Type B pancreatic cell (in vitro differentiated cells): ENCODE measurements at places on chromosomes 11 and 22.

DNA sequence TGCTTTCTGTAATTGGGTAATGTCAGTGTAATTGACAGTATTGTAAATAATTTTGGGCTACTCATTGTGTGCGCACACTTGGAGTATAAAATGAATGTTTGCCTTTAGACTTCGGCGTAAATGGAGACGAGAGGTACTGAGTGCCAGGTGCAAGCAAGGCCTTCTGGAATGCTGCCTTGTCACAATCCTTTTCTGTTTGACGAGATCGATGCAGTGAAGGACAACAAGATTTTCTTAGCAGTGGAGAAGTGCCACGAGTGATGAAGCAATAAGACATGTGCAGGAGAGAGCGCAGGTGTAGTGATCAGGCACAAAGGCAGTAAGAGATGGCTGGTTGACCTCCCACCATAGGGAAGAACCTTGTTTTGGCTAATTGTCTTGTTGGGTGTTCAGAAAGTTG is 67.5 kb downstream of the DDX10 start:
- peaks cover 25% of the 10 kb centered on the region for H3K4me1 ChIP-seq
- peak overlapping the region; percentile 20 for H3K4me3 ChIP-seq
- DNase-seq, result no peak
- H3K36me3 ChIP-seq, result peaks cover 21% of the 10 kb centered on the region
- H3K27ac ChIP-seq, result peak overlapping the region; percentile 21

DNA sequence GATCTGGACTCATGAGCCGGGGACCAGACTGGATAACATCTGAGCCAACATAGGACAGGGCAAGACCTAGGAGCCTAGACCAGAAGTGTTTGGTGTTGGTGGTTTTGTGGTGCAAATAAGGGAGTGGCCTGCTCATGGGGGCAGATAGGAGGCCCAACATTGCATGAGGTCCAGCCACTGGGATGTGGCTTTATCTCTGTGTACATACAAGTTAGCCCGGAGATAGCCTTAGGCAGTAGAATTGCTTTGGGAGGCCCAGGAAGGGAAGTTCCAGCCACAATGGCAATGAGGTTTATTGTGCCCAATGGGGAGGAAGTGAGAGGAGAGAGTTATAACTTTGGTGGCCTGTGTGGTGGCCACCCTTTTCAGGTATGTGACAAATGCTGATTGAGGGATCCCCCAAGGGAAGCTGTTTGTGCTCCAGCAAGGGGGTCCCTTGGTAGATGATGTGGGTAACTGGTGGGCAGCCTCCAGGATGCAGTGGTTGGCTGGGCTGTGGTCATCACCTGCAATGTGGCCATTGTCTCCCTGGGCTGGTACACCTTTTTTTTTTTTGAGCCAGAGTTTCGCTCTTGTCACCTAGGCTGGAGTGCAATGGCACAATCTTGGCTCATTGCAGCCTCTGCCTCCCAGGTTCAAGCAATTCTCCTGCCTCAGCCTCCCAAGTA is 6.4 kb downstream of the LMO2 start:
- no peaks in the 10 kb centered on the region for H3K4me1 ChIP-seq
- no peak for DNase-seq
- H3K4me3 ChIP-seq, result no peak overlapping the region

DNA sequence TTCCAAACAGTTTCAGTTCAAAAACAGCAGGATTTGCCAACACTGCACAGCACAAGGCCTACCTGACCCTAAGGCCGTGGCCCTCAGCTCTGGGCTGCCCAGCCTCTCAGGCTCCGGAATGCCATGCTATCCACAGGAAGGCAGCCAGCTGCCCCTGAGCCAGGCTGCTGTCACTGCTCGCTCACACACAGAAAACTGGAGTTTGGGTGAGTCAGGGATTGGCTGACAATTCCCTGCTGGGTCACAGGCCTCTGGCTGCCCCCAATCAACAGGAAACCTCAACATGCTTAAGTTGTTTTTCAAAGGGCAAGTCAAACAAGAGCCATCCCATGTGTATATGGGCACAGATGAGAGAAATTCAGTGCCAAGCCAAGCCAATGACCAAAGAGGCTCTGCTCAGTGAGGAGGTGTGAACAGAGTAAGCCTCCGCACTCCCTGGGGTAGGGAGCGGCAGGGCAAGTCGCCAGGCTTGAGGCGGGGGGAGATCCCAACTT is 50.2 kb downstream of the RPL27A start:
- H3K27me3 ChIP-seq, result no peaks in the 10 kb centered on the region
- H3K4me1 ChIP-seq, result peaks cover 17% of the 10 kb centered on the region
- H3K27ac ChIP-seq, result no peak overlapping the region
- no peak for DNase-seq
- H3K36me3 ChIP-seq, result peaks cover 5% of the 10 kb centered on the region

DNA sequence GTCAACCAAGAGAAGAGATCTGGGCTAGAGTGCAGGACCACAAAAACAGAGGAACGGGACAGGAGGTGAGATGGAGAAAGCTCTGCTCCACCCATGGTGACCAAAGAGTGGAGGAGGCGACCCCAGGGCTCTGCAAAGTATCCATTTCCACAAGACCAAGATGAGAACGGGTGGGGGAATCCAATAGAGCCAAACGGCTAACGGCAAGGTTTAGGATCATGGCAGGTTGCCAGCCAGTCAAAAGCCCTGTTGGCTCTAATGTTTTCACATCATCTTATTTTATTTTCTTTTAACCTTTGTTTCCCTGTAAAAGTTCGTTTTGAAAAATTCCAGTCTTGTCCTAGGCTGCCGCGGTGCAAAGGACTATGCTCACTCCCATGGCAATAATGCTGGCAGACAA is 52.1 kb upstream of the CHST1 start:
- H3K4me1 ChIP-seq, result no peaks in the 10 kb centered on the region
- no peak overlapping the region for H3K4me3 ChIP-seq
- H3K27ac ChIP-seq, result no peak overlapping the region

GRCh38 chr11:115590254-115590653 is 86.0 kb upstream of the CADM1 start:
- peaks cover 11% of the 10 kb centered on the region for H3K4me1 ChIP-seq
- H3K27me3 ChIP-seq, result no peaks in the 10 kb centered on the region
- no peak overlapping the region for H3K4me3 ChIP-seq
- DNase-seq, result no peak
- peaks cover 4% of the 10 kb centered on the region for H3K36me3 ChIP-seq

DNA sequence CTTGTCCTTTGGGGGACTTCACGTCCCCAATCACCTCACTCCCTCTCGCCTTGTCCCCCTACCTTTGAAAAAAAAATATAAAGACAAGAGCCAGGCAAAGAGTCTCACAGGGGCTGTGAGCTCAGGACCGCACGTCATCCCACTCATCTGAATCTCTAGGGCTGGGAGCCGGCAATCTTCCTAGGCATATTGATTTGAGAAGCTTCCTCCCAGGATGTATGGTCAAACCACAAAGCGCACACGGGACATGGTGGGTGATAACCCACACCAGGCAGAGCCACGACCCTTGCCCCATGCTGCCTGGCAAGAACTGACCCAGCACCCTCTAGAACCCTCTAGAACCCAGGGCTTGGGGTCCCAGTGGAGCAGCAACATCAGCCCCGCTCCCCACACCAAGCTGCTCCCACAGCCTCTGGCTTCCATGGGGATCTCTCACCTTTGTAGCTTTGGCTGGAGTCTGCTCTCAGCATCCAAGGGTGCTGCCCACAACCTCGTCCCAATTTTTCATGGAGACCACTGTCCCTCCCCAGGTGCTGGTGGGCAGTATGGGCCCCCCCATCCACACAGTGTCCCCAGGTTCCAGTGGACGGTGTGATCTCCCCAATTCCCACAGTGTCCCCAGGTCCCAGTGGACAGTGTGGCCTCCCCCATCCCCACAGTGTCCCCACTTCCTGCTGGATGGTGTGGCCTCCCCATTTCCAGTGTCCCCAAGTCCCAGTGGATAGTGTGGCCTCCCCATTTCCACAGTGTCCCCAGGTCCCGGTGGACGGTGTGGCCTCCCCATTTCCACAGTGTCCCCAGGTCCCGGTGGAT is 85.2 kb upstream of the FGF3 start:
- H3K4me1 ChIP-seq, result no peaks in the 10 kb centered on the region
- no peak overlapping the region for H3K4me3 ChIP-seq
- H3K36me3 ChIP-seq, result no peaks in the 10 kb centered on the region
- peaks cover 12% of the 10 kb centered on the region for H3K27me3 ChIP-seq
- no peak for DNase-seq
- no peak overlapping the region for H3K27ac ChIP-seq

- no peaks in the 10 kb centered on the region for H3K36me3 ChIP-seq
- H3K27me3 ChIP-seq, result peaks cover 5% of the 10 kb centered on the region
- no peak overlapping the region for H3K27ac ChIP-seq
- H3K4me1 ChIP-seq, result no peaks in the 10 kb centered on the region
- no peak overlapping the region for H3K4me3 ChIP-seq
Observed at GRCh38 chr11:88231894-88232482, 56.7 kb upstream of the RAB38 start.

- peaks cover 50% of the 10 kb centered on the region for H3K4me1 ChIP-seq
- DNase-seq, result no peak
- peaks cover under 1% of the 10 kb centered on the region for H3K27me3 ChIP-seq
- no peak overlapping the region for H3K4me3 ChIP-seq
- H3K36me3 ChIP-seq, result no peaks in the 10 kb centered on the region
Observed at GRCh38 chr11:34300026-34300925, 57.5 kb downstream of the ABTB2 start.

GRCh38 chr11:72834905-72835304 is 20.7 kb downstream of the ATG16L2 start:
- H3K27me3 ChIP-seq, result no peaks in the 10 kb centered on the region
- peak overlapping the region; percentile 40 for H3K27ac ChIP-seq
- peaks cover 16% of the 10 kb centered on the region for H3K36me3 ChIP-seq
- H3K4me3 ChIP-seq, result no peak overlapping the region
- DNase-seq, result no peak
- peaks cover 19% of the 10 kb centered on the region for H3K4me1 ChIP-seq

DNA sequence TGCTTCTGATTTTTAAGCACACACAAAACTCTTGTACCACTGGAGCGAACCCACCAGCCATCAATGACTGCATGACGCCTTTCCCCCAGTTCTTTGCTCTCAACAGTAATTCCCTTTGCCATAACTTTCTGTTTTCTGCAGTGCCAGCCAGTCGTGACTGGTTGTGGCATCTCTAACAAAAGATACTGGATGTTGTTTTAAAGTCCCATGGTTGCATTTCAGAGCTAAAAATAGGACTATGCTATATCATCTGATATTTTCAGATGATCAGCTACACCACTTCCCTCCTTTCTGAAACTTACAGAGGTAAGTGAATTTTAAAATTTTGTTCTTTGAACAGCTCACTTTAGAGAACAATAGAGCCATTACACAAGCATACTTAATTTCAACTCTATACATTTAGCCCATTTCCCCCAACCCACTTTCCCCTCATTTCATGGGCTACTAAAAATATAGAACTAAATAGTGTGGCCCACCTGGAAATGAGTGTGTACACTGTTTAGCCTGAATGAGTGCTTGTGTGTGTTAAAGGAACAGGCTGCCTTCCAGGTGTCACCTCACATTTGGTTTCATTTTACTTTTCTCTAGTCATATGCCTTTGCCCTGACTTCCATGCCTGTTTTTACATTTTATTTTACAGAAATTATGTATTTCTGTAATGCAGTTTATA is 136.9 kb upstream of the ZC3H12C start:
- no peak overlapping the region for H3K4me3 ChIP-seq
- no peaks in the 10 kb centered on the region for H3K27me3 ChIP-seq
- peaks cover 6% of the 10 kb centered on the region for H3K4me1 ChIP-seq
- no peak overlapping the region for H3K27ac ChIP-seq

- H3K27ac ChIP-seq, result peak overlapping the region; percentile 60
- no peak for DNase-seq
- no peak overlapping the region for H3K4me3 ChIP-seq
- peaks cover 49% of the 10 kb centered on the region for H3K4me1 ChIP-seq
- H3K36me3 ChIP-seq, result peaks cover 11% of the 10 kb centered on the region
Observed at GRCh38 chr11:68337399-68337835, 25.0 kb downstream of the LRP5 start.

DNA sequence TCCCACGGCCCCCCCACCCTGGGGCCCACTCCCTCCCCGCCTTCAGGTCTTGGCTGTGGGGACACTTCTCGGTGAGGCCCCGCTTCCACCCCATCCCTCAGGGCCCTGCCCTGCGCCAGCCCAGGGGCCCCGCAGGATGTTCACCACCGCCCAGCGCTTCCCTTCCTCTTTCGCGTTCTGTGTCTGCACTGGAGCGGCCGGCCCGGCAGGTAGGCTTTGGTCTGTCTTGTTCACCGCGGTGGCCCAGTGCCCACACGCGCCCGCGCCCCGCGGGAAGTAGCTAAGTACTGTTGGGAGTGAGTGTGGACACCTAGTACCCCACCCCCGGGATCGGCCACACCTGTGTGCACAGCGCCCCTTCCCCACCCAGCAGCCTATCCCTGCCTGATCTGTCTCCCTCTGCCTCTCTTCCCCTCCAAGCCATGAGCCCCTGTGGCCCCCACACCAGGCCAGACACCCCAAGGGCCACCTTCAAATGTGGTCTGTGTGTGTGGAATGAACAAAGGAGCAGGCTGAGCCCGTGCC is 85.4 kb downstream of the WNT7B start:
- no peak for DNase-seq
- no peak overlapping the region for H3K27ac ChIP-seq
- H3K4me3 ChIP-seq, result no peak overlapping the region

DNA sequence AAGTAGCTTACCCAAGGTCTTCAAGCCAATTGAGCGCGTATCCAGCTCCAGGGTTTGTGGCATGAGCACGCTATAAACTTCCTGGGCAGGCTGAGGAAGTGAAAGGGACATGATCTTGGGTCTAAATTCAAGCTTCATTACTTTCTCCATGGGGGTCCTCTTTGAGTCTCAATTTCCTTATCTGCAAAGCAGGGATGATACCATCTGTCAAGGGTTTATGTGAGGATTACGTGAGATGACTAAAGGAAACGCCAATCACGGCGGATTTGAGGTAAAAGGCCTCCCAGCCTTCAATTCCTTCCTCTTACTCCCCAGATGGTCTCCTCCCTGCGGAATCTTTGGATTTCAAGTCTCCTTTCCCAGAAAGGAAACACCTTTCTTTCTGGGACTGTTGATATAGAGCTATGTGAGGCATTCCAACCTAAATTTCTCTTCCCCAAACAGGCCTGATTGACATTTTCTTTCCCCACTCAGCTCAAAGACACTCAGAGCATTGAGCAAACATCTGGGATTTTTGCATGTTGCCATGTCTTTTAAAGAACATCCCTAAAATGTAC is 474.4 kb downstream of the INSC start:
- no peaks in the 10 kb centered on the region for H3K27me3 ChIP-seq
- no peaks in the 10 kb centered on the region for H3K4me1 ChIP-seq
- H3K36me3 ChIP-seq, result no peaks in the 10 kb centered on the region
- no peak for DNase-seq
- H3K4me3 ChIP-seq, result no peak overlapping the region
- no peak overlapping the region for H3K27ac ChIP-seq

DNA sequence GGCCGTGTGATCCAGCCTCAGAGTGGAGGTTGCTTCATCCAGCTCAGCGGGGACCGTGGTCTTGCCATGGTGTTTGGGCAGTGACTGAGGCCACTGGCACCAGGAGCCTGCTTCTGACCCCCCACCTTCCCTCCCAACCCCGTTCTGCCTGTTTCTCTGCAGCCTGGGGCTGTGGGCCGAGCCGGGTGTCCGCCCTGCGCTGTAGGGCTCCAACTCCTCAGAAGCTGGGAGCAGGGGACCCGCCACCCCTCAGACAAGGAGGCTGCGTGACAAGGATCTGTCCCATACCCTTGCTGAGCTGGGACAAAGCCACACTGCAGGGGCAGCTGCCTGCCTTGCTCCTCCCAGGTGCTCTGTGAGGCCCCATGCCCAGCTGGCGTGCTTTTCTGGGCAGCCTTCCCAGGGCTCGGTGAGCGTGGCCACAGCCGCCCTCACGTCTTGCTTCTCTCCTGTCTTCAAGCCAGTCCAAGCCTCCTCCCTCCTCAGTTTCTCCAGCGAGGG is 11.7 kb upstream of the ARFGAP3 start:
- DNase-seq, result no peak
- H3K36me3 ChIP-seq, result no peaks in the 10 kb centered on the region
- H3K27ac ChIP-seq, result no peak overlapping the region
- H3K4me1 ChIP-seq, result peaks cover under 1% of the 10 kb centered on the region
- no peaks in the 10 kb centered on the region for H3K27me3 ChIP-seq
